ENCODE measurements at places on chromosomes 5 and 9.

DNA sequence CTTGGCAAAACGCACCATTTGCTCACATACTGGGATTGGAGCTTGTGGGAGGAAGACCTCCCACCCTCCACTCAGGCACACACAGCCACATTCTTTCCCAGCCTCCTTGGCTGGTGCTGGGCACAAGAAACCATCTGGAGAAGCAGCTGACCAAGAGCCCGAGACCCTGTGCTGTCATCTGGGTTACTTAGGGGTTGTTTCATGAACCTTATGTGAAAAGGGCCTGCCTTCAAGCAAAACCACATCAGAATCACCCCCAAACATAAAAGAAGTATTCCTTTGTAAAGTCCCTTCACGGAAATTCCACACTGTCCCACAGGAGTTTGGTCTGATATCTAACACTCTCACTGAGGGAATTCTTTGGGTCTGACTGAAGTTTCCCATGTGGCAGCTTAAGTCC is 172.1 kb downstream of the NR3C1 start:
- no peak for DNase-seq

GRCh38 chr9:101421653-101422065 is 13.9 kb downstream of the ALDOB start:
- no peak for DNase-seq

DNA sequence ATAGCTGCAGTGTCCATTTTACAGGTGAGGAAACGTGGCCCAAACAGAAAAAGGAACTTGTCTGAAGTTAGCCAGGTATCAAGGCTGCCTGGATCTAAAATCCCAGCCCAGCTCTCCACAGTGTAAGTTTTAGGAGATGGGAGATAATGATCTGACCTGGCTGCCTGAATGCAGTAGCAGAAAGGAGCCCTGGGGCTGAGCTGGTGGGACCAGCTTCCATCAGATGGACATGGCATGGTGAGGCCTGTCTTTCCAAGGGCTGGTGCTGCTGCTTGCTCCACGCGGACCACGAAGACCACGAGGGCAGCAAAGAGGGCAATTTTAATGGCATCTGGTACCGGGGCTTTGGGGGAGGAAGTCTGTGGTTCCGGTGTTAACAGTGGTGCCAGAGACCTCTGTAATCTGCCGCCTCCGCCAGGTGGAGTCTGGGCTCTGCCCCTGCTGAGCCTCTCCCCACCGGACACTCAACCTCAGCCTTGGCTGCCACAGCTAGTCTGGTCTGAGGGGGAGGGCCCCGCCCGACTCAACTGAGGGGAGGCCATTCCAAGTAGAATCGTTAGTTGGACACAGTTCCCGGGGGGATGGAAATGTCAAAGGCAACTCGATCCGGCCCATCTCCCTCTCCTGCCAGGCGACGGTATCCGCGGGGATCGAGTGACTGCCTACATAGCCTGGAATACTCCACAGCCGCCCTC is 650 bp downstream of the MYORG start:
- DNase-seq, result peak; percentile 51

- DNase-seq, result no peak
These were observed 342.0 kb downstream of the NDUFS4 start for GRCh38 chr5:53902296-53902907.

GRCh38 chr9:92242260-92243136 is 51.0 kb downstream of the IARS1 start:
- DNase-seq, result no peak

DNA sequence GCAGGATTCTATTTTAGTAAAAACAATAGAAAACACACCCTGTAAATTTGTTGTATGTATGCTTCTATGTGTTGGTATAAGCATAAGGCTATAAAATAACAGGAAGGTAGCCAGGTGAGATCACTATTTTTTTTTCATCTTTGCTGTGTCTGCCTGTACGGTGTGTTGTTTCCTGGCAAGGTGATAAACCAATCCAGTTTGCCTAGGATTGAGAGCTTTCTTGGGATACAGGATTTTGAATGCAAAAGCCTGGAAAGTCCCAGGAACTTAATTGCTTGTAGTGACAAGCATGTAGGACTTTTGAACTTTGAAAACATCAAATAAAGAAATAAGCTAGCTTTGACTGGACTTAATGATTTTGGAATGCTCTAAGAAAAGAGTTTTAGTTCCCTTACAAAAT is 83.3 kb upstream of the RORB start:
- DNase-seq, result no peak

DNA sequence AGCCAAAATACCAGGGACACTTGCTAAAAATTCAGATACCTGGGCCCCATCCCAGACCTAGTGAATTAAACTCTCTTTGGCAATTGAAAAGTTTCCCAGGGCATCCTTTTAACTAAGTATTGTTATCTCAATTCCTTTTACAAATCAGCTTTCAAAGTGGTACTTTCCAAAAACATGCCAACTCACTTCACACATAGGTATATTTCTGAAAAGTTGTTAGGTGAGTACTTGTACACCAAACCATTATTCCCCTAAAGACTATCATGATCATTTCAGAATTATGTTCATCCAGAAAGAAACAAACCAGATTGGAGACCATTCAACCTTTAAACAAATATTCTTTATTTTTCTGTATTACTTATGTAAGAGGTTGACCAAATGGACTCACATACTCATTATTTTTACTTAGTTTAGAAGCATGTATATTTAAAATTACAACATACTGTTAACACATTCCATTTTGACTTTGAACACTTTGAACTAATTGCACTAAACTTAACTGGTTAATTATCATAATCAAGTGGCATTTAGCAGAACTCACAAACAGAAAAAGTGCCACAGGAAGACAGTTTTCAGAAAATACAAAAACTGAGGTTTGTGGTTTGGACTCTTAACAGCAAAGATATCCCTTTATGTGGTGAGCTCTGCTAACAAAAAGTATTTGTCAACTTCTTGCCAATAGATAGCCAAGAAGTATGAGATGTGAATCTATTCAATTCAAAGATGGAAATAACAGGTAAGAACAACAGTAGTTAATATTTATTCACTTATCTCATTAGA is 40.7 kb downstream of the KIAA0825 start:
- no peak for DNase-seq

GRCh38 chr9:114532561-114533237 is 27.4 kb upstream of the WHRN start:
- no peak for DNase-seq

Data from activated CD4-positive, alpha-beta T cell treated with anti-CD3 and anti-CD28 coated beads, Interleukin-2, amount 50 U/mL, for 48 hours (primary cell).